ENCODE measurements at places on chromosomes 2 and 18. TPM values are rescaled to one million over a fixed set of nuclear protein-coding genes. Genes with fewer than 3 reads are reported as not detected.

The CAPN13 gene
- polyA plus RNA-seq, result 0.74 TPM

The ITGAV gene
- 42.8 TPM for polyA plus RNA-seq

The UGT1A4 gene
- not detected for polyA plus RNA-seq

The CD8B2 gene
- polyA plus RNA-seq, result 0.89 TPM

The CCDC85A gene
- polyA plus RNA-seq, result 22.8 TPM

The SNORC gene
- 10.8 TPM for polyA plus RNA-seq

The RESP18 gene
- polyA plus RNA-seq, result 7.0 TPM

The ASIC4 gene
- polyA plus RNA-seq, result 47.2 TPM

The ABCG8 gene
- 1.7 TPM for polyA plus RNA-seq

The ASTL gene
- 0.27 TPM for polyA plus RNA-seq

The TEX51 gene
- polyA plus RNA-seq, result not detected

The MZT2B gene
- 240 TPM for polyA plus RNA-seq

The CFAP221 gene
- polyA plus RNA-seq, result 20.3 TPM

The IL1F10 gene
- polyA plus RNA-seq, result not detected

The PROKR1 gene
- 5.0 TPM for polyA plus RNA-seq

The DUSP19 gene
- polyA plus RNA-seq, result 4.4 TPM

The HRH4 gene
- 0.18 TPM for polyA plus RNA-seq

The UCN gene
- polyA plus RNA-seq, result 4.0 TPM

The SEPTIN10 gene
- polyA plus RNA-seq, result 64.8 TPM

The RAX gene
- polyA plus RNA-seq, result not detected

The BOLL gene
- 0.08 TPM for polyA plus RNA-seq

The ANKRD30BL gene
- polyA plus RNA-seq, result 5.0 TPM

The COL4A3 gene
- 2.0 TPM for polyA plus RNA-seq

The MCEE gene
- polyA plus RNA-seq, result 18.7 TPM

The NAB1 gene
- 35.8 TPM for polyA plus RNA-seq

The DNAH6 gene
- polyA plus RNA-seq, result 1.6 TPM

The SLC23A3 gene
- polyA plus RNA-seq, result 2.4 TPM

The OBSL1 gene
- polyA plus RNA-seq, result 148 TPM

The SULT1C2 gene
- 0.95 TPM for polyA plus RNA-seq

The CTNNA2 gene
- 94.0 TPM for polyA plus RNA-seq

The COL6A3 gene
- polyA plus RNA-seq, result 41.3 TPM

The C2orf92 gene
- 13.6 TPM for polyA plus RNA-seq

The LRP1B gene
- polyA plus RNA-seq, result 22.1 TPM

The SCN9A gene
- polyA plus RNA-seq, result 17.9 TPM

The CCDC74B gene
- polyA plus RNA-seq, result 23.8 TPM

The MC4R gene
- 4.3 TPM for polyA plus RNA-seq

The MLPH gene
- 13.6 TPM for polyA plus RNA-seq
